ENCODE measurements at places on chromosomes 7 and 10.

DNA sequence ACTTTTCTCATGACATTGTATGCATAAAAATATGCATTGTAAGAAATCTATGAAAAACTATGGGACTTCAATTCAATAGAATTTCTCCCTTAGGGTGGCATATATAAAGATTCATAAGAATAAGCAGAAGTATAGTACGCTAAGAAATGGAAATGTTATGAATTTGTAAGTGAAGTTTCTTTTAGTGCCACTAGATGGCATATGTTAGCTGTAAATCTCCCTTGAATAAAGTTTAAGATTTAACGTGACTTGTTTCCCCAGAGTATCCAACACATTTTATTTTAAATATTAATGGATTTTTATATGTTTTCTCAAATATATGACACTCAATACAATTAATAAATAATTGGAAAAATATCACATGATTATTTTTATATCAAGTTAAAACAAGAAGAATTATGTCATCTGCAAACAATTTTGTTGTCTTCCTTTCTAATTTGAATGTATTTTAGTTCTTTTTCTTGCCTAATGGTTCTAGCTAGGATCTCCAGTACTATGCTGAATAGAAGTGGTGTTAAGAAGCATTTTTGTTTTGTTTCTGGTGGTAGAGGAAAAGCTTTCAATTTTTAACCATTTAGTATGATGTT is 287.2 kb downstream of the HGF start:
- DNase-seq: no peak

DNA sequence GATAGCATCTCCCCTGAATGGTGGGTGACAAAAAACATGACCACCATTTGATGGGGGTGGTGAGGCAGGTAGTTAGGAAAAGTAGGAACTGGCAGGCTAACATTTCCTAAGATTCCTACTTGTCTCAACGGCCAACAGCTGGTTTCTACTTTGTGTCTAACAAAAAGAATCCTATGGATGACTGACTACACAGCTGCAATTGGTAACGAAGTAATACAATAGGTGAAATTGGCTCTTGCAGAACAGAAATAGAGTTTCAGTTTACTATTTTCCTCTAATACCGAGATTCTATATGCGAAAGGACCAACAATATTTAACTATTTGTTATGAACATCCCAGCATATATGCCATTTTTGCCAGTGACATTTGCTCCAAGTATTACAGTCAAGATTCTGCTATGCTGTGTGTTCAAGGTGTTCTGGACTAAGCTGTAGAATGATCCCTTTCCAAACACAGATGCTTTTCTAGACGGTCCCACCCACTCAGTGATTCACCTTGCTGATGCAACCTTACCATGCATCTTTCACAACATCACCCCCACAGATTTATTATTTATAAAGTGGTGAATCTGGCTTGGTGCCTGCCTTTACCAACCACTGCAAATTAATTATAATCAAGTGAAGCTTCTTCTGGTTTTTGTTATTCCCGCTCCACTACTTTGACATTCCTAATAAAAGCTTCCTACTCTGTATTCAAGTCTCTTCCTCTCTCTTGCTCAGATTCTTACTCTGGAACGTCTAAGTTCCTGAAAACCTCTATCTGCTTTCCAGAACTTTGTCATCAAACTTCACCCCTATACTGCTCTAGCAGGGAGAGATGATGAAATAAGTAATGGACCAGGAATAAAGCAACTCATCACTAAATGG is 16.8 kb downstream of the BBIP1 start:
- DNase-seq: no peak

DNA sequence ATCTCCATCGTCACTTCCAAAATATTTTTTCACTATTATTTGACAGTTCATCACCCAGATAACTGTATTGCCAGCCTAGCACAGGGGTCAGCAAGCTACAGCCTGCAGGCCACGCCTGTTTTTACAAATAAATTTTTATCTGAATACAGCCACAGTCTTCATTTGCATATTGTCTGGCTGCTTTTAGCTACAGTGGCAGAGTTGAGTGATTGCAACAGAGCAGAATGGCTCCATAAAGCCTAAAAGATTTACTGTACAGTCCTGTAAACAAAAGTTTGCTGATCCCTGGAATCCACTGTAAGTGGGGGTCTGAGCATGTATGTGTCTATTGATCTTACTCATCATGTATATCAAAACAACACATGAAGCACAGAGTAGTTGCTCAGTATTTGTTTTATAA is 45.9 kb upstream of the GNAI1 start:
- DNase-seq: no peak

DNA sequence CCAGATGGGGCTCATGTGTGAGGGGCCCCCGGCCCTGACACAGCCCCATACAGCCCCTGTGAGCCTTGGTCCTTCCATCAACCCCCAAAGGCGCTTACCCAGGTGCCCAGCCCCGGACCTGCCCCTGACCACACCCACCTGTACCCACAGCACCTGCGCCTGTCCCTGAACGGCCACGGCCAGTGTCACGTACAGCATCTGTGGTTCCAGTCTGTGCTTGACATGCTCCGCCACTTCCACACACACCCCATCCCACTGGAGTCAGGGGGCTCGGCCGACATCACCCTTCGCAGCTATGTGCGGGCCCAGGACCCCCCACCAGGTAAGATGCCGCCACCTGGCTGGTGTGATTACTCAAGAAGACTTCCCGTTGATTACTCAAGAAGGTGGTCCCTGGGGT is 33.5 kb downstream of the SH2B2 start:
- no peak for DNase-seq

DNA sequence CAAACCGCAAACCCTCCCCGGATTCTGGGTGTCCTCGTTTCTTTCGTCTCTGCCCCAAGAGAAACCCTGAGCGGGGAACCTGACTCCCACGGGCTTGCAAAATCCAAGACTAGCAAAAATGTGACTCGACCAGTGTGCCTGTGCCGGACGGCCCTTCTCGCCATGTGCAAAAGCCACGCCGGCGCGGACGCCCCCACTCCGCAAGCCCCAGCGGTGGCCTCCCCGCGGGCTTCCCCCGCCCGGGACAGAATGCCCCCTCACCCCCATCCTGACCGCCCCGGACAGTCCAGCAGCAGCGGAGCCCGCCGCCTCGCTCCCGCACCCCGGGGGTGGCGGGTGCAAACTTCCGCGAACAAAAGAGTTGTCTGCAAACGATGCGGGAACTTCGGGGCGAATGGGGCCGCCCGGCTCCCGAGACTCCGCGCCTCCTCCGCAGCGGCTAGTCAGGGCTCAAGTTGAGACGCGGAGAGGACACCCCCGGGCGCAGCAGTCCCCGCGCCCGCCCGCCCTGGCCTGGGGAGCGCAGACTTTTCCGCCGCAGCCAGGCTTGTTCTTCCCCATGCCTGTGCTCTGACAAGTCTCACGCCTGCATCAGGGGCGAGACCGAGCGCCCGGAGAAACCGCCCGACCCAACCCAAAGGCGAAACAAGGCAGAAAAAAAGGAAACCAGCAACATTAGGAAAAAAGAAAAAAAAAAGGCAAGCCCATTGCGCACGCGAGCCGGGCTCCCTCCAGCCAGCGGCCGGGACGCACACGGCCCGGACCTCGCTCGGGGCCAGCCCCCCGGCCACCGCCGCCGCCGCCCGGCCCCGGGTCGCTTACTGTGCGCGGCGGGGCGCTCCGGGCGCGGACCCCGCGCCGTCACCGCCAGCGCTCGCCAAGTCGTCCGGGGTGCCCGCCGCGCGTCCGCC is 732 bp downstream of the FAM53B start:
- DNase-seq: no peak

- DNase-seq: no peak
These were observed 291.6 kb upstream of the CELF2 start for GRCh38 chr10:10726101-10726500.

GRCh38 chr10:128103229-128103714 is 23.0 kb downstream of the MKI67 start:
- no peak for DNase-seq

- no peak for DNase-seq
These were observed 408.9 kb downstream of the GLRX3 start for GRCh38 chr10:130545122-130545521.

DNA sequence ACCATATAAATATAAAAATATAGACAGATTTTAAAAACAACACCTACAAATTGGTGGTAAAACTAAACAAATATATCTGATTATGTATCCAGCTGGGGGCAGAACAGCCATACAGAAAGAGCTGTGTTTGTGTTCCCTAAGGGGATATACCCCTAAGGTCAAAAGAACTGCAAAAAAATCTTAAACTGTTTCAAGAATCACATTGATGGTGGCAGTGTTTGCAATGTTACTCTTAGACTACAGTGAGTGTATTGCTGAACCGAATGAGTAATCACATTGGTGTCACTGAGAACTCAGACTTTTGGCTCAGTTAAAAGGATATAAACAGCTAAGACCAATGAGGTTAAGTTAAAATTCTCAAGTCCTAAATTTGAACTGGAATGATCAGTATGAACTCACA is 27.1 kb upstream of the PTPRN2 start:
- DNase-seq: no peak

- DNase-seq: no peak
These were observed 93.9 kb downstream of the DNAJB6 start for GRCh38 chr7:157430721-157431120.

- no peak for DNase-seq
These were observed 76.9 kb upstream of the RSBN1L start for GRCh38 chr7:77619314-77619713.

DNA sequence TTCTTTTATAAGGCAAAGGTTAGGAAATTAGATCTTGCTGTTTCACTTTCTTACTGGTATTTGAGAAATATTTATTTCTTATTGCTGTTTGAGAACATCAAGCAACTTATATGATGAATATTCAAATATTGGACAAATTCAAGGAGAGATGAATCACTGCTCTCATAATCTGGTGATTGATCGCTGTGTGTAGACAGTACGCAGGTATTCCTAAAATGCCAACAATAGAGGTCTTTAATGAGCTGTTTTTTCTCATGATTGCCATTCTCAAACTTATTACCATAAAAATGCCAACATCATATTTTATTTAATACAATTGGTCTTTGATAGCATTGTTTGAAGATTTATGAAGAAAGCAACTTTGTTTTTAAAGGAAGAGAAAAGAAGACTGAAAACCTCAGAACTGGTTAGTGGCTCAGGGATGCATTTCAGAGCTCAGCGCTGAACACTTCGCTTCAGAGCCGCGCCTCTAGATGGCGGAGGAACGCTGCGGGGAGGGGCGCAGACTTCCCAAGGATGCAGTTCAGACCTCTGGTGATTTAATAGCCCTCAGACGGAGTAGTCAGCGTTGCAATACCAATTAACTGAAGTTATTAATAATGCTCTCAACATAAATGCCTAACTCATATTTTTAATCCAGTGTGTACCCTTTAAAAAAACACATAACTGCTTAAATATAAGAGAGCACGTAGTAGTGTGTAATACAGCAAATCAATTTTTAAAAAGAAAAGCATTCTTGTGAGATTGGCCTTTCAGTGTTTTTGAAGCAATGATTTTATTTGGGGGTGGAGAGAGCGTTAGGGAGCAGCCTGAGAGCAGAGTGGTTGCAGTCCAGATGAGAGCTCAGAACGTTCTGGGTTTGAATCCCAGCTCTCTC is 38.5 kb upstream of the STEAP4 start:
- no peak for DNase-seq

DNA sequence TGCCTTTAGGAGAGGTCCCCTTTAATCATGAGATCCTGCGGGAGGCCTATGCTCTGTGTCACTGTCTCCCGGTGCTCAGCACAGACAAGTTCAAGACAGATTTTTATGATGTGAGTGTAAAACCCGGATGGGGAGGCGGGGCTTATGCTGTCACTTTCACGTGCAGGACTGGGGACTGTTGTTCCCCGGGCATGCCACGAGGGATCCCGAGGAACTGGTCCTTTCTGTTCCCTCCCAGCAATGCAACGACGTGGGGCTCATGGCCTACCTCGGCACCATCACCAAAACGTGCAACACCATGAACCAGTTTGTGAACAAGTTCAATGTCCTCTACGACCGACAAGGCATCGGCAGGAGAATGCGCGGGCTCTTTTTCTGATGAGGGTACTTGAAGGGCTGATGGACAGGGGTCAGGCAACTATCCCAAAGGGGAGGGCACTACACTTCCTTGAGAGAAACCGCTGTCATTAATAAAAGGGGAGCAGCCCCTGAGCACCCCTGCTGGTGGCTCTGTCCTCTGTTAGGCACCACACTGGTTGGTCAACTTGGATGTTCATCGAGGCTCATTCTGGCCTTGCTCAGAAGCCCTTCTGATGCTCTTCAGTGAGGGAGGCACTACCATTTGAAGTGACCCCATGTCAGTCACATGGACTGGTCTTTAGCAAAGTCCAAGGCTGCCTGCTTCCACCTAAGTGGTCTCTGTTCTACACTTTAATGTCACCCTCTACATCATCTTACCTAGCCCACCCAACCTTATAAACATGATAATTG is 2.8 kb downstream of the COPS6 start:
- no peak for DNase-seq

GRCh38 chr10:17316488-17317170 is 88.6 kb downstream of the VIM start:
- no peak for DNase-seq

GRCh38 chr10:30447125-30447799 is 13.3 kb downstream of the MAP3K8 start:
- no peak for DNase-seq

GRCh38 chr10:90906596-90906995 is 14.3 kb downstream of the ANKRD1 start:
- DNase-seq: no peak

DNA sequence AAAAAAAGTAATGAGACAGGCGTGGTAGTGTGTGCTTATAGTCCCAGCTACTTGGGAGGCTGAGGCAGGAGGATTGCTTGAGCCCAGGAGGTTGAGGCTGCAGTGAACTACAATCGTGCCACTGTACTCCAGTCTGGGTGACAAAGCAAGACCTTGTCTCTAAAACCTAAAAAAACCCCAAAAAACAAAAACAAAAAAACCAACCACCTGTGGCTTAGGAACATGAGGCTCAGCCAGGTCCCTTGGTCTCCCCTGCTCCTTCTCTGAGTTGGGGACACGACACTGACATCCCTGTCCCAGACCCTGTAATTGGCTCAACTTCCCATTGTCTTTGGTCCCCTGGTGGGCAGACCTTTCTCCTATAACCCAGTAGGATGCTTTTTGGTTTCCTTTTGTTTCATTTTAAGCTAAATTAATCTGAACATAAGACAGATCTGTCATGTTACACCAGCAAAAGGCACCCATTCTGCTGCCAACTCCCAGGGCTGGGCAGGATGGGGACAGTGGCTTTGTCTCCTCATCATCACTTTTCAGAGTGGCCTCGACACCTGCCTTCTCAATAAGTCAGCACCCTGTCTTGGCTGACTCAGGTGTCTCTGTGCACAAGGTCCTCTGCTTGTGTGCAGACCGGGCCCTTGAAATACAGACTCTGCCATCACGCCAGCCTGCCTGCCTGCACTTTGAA is 74.4 kb downstream of the MYL10 start:
- no peak for DNase-seq

GRCh38 chr7:47423196-47423595 is 158.7 kb downstream of the TNS3 start:
- no peak for DNase-seq

- no peak for DNase-seq
These were observed 57.8 kb downstream of the GAD2 start for GRCh38 chr10:26274391-26274790.

GRCh38 chr7:44063547-44063893 is 1.8 kb downstream of the PGAM2 start:
- DNase-seq: no peak

Measured in stimulated activated CD4-positive, alpha-beta T cell treated with anti-CD3 and anti-CD28 coated beads, TNF-alpha, amount 100 ng/mL, for 1 hour (primary cell).